ENCODE measurements at places on chromosomes 5 and 9.

- DNase-seq: no peak
Observed at GRCh38 chr5:111226556-111226955, 2.4 kb downstream of the CAMK4 start.

GRCh38 chr9:21470126-21470525 is 12.0 kb downstream of the IFNE start:
- DNase-seq: no peak

DNA sequence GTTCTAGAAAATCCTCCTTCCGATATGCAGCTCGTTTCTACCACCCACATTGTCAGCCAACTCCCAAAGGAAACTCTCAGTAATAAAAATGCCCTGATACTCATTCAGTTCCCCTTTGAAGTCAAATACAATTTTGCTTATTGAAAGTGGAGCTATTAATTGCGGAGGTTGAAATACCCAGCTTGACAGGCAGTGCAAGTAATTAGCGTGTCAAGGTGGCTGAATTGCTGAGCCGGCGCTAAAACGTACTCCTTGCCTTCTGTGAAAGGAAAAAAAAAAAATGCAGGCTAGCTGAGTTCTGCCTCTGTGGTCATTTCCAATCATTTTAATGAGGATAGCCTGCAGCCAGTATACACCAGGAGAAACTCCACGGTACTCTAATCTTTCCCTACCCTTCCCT is 165.5 kb downstream of the RORB start:
- no peak for DNase-seq

- peak; percentile 25 for DNase-seq
Observed at GRCh38 chr5:176133289-176133870, 104.8 kb upstream of the SIMC1 start.

DNA sequence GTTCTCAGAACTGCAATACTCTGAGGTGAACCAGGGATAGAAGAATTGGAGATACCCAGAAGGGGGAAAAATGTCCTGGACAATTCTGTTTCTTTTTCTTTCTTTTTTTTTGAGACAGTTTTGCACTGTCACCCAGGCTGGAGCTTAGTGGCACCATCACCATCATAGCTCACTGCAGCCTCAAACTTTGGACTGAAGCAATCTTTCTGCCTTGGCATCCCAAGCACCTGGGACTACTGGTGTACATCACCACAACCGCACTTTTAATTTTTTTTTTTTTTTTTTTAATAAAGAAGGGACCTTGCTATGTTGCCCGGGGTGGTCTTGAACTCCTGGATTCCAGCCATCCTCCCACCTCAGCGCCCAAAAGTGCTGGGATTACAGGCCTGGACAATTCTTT is 1.9 kb downstream of the EMB start:
- DNase-seq: no peak

DNA sequence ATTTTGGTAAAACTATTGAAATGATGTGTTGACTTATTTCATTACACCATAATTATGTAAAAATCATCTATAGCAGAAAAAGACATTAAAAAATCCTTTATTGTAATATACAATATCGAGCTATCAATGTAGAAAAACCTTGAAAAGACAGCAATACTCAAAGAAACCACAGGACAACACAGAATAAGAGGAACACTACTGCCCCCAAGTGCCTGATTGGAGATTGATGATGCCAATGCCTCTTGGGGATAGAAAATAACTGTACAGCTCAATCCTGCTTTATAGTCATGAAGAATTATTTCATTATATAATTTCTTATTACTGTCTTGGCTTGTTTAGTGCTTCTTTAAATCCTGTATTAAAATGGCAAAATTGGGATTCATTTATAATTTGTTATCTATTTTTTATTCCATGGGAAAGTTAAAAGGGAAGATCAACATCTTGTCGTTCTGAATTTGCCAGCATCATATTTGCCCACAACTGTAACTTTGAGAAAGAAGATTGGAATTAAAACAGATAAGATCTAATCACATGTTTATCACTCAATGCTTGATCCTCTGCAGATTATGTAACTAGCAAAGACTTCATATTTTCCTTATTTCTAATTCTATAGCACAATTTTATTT is 337.5 kb downstream of the CDH9 start:
- peak; percentile 63 for DNase-seq

DNA sequence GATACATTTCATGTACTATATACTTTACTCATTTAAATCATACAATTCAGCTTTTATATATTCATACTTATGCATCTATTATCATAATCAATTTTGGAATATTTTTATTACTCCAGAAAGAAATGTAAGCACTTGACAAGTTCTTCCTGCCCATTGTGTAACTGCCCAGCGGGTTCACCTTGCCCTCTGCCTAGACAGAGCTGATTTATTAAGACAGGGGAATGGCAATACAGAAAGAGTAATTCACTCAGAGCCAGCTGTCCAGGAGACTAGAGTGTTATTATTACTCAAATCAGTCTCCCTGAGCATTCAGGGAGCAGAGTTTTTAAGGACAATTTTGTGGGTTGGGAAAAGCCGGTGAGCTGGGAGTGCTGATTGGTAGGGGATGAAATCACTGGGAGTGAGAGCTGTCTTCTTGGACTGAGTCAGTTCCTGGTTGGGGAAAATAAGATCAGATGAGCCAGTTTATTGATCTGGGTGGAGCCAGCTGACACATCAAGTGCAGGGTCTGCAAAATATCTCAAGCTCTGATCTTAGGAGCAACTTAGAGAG is 16.1 kb upstream of the SPIN1 start:
- no peak for DNase-seq

- peak; percentile 92 for DNase-seq
Observed at GRCh38 chr5:65721720-65722574, at the start of the genes NLN and SGTB. Gene NLN, plus strand, starts transcription at chr5:65722205. Its CDS starts 169 bp downstream, at chr5:65722374. Gene SGTB, minus strand, starts transcription at chr5:65722109. Its CDS starts 1,302 bp downstream, at chr5:65720807.

DNA sequence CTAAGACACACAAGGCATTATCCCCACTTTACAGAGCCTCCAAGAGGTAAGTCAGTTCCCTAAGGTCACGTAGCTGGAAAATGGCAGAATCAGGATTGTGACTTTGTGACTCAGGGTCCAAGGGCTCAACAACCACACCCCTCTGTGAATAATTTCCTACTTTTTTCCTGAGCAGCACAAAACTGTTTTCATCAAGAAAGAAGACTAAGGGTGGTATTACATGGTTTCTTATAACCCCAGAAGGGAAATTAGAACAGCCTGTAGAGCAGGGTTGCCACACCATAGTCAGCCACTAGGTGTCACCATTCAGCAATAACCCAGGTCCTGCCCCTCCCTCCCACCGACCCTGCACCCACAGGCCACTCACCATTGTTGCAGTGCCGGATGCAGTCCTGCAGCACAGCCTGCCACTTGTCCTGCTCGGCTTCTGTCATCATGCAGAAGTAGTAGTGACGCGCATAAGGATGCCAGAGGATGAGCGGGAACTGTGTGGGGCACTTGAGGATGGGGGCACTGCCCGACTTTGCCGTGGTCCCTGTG is 72.1 kb downstream of the LRSAM1 start:
- DNase-seq: no peak

DNA sequence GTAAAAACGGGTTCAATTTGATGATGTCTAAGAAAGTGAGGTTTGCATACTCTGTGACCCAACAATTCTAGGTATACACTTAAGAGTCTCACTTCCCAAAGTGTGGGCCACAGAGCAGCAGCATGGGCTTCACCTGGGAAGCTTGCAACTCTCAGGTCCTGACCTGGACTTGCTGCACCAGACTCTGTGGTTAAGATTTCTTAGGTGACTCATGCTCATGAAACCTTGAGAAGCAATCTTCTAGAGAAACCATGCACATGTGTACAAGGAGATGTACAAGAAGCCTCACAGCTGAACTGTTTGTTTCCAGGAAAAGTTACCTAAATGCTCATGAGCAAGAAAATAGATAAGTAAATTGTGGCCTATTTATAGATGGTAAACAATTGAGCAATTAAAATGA is 30.0 kb downstream of the DNAJC21 start:
- no peak for DNase-seq

DNA sequence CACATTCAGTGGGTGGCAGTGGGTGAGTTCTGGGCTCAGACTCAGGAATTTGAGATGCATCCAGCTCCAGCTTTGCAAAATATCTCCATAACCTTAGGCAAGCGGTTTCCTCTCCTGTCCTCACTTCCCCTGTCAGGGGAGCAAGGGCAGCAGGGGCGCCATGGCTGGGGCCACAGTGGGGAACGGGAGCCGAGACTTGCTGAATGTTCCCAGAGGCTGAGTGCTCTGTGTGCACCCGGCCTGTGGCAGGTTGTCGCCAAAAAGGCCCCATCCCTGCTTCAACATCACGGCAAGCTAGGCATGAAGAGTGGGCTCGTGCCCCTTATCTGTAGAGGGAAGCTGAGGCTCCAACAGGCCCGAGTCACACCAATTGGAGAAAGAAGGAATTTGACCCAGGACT is 268.8 kb downstream of the NSG2 start:
- DNase-seq: no peak

- DNase-seq: no peak
Observed at GRCh38 chr5:141272906-141273305, 27.7 kb downstream of the PCDHB15 start.

GRCh38 chr5:96978812-96979449 is 43.1 kb downstream of the LNPEP start:
- peak; percentile 6 for DNase-seq

DNA sequence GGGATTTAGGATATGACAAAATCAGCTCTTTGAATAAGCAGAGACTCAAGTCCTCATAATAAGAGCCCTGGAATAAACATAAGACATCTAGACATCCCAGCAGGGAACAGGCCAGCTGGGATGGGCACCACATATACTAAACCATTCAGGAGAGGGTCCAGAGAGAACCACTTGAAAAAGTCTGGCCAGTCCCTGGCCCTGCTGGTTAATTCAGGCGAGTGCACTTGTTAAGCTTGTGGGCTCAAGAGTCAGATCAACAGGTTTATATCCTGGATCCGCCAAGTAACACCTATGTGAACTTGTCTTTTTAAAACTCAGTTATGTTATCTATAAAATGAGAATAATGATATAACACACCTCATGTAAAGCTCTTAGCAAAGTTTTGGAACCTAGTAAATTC is 63.3 kb downstream of the CAVIN4 start:
- DNase-seq: no peak

DNA sequence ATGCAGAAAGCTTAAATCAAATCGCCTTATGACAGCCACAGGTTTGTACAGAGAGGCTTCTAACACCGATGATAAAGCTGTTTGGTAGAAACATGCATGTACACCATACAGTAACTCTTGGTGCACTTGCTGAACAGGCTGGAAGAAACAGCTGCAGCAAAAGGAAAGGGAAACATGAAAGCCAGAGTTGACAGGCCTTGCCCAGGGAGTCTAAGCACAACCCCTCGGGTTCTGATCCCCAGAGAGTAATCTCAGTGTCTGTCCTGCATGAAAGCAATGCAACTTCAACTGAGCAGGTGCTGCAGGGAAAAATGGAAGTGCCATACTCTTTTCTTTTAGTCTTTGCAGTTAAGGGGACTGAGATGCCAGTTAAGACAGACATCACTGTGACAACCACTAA is 419.9 kb downstream of the BNC2 start:
- no peak for DNase-seq

DNA sequence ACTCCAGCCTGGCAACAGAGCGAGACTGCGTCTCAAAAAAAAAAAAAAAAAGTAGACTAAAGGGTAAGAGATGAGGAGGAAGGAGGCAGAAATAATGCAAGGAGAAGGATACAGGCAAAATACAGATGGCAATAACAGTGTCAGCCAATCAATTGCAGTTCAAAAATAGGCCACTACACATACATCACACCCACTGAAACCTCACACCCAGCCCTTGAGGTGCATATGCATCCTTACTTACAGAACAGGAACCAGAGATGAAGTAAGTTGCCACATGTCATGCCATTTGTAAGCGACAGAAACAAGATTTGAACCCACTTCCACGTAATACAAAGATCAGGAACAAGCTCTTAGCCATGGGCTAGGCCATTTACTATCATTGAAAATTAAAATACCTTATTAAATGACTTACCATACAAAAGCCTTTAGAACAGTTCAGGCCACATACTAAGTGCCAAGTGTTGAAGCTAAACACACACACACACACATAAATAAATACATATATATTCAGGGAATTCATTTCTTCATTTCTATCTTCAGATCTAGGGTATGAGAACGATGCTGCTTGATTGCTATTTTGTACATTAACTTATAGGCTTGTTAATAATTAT is 98.4 kb downstream of the FNBP1 start:
- no peak for DNase-seq

GRCh38 chr5:173753307-173754168 is 134.6 kb upstream of the CPEB4 start:
- peak; percentile 91 for DNase-seq

DNA sequence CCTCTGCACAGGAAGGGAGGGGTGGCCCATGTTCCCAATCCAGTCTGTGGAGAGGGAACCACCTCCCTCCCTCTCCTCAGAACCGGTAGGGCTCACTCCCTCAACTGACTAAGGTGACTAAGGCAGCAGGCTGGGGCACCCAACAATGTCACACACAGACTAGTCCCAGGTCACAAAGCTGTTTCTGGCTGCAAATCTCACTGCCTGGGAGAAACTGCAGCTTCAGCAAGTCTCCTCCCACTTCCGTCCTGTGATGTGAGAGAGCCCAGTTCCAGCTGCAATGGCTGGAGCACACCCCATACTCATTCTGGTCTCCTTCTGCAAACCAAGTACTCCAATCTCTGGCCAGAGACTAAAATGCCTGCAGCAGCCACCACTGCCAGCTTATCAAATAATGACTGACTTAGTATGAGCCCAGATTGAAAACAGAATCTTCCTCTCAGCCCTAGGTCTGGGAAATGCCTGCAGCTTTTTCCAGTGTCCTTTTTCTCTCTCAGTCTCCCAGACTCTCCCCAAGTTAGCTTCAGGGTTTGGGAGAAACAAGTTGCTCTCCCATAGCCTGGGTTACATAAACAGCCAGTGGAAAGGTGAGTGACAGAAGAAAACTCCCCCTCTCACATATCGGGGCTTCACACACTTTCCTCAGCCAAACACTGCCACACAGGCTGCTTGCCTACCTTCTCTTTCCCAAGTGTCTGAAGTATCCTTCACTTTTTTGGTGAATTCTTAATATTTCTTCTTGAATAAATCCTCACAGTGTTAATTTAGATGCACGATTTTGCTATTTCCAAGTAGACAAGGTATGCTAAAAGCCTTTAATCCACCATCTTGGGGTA is 247.4 kb upstream of the RASA1 start:
- peak; percentile 59 for DNase-seq

DNA sequence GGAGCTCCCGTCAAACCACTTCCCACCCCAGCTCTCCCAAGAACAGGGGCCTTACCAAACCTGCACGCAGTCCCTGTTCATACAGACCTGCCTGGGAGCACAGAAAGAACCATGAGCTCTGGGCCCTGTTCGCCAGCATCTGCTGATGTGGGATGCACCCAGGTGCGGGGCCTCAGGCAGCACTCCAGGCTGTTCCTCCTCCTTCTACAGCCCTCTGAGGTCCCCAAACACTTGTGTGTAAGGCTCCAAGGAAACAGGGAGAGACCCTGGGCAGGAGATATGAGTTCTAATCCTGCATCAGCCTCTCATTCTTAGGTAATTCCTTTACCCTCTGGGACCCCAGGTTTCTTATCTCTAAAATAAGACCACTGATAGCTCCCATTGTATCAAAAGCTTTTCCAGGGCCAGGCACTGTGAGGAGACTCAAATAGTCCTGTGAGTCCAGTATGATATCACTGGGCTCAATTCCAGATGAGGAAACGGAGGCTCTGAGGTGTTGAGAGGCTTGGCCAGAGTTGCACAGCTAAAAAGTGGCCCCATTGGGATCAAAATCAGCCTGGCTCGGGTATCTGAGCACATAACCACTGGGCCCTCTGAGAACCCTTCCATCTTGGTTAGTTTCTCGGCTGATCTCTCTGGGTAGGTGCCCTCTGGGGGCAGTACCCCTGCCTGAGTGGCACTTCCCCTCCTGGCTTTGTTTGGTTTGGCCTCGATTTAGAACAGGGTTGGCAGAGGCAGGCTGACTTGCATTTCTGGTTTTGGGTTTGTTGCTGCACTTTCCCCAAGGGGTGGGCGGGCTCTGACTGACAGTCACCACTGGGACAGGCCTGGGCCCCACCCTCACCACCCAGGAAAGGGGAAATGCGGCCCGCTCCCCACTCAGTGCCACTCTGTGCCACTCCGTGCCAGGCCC is 116.8 kb downstream of the RGS3 start:
- DNase-seq: no peak
